ENCODE measurements at places on chromosomes 7 and 10.

DNA sequence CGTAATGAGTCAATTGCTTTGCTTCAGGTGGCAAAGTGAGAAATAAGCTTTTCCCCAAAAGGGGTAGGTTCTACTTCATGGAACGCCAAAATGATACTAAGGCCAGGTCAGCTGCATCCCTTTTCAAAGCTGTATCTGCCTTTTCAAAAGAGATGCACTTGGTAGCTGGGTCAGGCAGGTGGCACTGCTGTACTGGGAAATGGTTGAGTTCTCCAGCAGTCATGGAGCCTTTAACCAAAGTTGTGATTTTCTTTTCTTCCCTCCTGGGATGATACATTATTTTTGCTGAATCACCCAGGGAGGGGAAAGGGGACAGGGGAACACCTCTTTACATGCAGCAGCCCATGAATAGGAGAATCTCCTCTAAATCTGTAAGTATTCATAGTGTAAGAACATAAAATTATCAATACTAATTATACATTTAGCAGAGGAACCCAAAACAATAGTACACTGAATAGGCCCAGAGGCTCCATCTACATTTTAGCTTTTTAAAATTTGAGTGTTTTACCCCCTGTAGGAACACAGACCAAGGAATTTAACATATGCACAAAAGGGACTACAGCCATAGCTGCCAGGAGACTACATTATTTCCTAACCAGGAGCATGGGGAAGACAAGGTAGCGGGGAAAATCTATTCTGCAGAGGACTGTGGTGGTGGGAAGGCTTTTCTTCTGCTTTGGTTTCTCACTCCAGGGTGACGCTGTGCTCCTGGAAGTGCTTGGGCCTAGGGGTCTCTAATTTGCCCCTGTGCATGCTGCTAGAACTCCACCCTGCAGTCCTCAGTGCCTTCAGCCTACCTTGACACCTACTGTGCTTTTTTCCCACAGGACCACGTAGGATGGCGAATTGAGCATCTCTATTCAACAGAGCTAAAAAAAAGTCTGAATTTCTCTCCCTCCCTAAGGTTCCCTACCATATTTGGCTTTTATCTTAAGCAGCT lies 6.4 kb upstream of the GPR22 start:
- DNase-seq: peak; percentile 4

DNA sequence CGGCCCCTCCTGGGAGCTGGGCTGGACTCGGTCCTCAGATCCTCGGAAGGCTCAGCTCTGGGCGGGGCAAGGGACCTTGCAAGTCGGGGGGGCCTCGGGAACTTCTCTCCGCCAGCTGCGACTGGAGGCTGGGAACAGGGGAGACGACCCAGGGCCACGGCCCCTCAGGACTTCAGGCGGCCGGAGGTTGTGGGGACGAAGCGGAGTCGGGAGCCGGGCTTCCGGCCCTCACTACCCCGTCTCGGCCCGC lies 2.6 kb downstream of the ADIRF start:
- DNase-seq: no peak

GRCh38 chr7:37656913-37657530 lies 26.5 kb upstream of the GPR141 start:
- DNase-seq: no peak

DNA sequence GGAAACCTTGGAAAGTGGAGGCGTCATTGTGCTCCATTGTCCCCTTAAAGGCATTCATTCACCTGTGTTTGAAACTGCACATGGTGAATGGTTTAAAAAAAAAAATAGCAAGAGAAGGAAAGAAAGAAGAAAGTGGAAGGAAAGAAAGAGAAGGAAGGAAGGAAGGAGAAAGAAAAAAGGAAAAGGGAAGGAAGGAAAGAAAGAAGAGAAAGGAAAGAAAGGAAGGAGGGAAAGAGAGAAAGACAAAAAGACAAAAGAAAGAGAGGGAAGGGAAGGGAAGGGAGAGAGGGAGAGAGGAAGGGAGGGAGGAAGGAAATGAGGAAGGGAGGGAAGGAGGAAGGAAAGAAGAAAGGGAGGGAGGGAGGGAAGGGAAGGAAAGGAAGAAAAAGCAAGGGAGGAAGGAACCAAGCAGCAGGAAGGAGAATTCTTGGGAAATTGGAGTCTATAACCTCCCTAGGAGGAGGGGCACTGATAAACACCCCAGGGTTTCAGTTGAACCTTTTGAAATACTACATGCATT lies 66.9 kb downstream of the CALN1 start:
- DNase-seq: no peak

DNA sequence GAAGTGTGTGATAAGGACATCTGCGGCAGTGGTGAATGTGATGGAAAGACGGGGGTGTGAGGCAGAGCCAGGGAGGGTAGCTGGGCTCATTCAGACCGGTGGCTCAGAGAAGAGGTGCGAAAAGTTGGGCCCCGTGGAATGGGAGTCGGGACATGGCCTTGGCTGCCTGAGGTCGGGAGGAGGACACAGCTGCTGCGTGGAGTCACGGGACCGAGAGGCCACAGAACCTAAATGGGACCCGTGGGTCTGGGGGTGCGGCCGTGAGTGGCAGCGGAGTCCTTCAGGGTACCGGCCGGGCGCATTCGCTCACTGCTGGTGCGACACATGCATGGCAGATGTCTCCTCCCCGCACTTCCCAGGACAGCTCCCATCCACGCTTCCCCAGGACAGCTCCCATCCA lies 22.9 kb upstream of the LARP4B start:
- DNase-seq: no peak

DNA sequence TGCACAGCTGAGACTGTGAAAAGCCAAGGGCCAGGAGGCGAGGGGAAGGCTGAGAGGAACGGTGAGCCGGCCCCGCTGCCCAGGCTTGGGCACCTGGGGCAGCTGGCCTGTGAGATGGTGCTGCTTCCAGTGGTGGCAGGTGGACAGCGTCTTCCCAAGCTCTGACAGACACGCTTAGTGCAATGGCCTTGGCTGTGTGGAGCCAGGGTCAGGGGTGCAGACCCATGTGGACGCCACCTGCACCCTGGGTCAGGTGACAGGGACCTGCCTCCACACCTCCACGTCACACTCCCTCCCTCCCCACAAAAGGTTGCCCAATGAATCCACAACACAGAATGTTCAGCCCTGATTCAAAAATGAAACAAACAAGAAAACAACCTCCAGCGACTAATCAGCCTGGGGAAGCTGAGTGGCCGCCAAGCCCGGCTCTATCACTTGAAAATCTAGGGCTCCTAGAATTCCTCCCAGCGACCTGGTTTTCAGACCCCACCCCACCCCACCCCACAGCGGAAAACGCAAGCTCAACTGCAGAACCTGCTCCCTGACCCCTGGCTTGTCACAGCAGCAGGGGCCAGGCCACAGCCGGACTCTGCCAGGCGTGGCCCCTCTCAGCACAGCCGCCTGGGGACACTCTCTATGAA lies 54.3 kb downstream of the PRKAG2 start:
- no peak for DNase-seq

Data from stimulated activated CD4-positive, alpha-beta T cell treated with anti-CD3 and anti-CD28 coated beads, Interleukin-12 subunit alpha, Interleukin-12 subunit beta, amount 100 ng/mL, for 24 hours (primary cell).